ENCODE measurements at places on chromosomes 5 and 9.

- DNase-seq = no peak
These were observed 55.5 kb downstream of the ZFAND5 start for GRCh38 chr9:72309364-72310133.

- no peak for DNase-seq
These were observed 67.6 kb downstream of the FYB1 start for GRCh38 chr5:39151745-39152144.

GRCh38 chr5:55702598-55703345 lies 9.4 kb downstream of the SLC38A9 start:
- no peak for DNase-seq

- no peak for DNase-seq
These were observed 32.3 kb upstream of the NEURL1B start for GRCh38 chr5:172608773-172609172.

DNA sequence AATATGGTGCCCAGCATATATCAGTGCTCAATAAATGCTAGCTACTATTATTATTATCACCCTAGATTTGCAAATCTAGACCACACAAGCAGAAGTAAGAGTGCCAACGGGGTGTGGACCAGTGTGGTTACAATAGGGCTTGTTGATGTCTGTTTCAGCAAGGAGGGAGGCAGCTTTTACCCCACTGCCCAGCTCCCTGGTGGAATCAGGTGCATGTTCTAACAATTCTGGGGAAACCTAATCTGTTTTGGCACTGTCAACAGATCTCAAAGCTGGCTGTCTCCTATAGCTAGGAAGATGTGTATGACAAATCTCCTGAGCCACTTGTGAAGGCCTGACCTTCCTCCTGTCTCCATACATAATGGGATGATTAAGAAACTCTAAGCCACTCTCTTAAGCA lies 5.7 kb downstream of the TGFBI start:
- DNase-seq = no peak

- DNase-seq = no peak
These were observed 438.0 kb upstream of the MPDZ start for GRCh38 chr9:13717322-13718054.

GRCh38 chr9:21974722-21975409 lies 19.3 kb downstream of the CDKN2A start:
- DNase-seq = no peak

DNA sequence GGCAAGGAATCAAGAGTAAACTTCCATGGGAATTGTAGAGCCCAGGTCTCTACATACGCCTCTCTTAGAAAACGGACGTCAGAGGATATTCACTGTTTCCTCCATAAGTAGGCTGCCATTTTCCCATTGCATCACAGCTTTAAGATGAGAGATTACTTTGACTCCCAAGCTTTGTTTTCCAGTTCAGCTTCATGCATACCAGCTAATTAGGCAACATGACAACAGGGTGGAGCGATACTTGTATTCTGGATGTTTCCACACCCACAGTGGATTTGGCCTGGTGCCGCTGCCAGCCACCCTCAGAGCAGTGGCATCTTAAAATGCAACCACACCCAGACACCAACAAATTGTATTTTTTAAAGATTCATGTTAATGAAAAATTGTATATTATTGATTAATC lies 20.9 kb upstream of the SPINK5 start:
- DNase-seq = no peak

DNA sequence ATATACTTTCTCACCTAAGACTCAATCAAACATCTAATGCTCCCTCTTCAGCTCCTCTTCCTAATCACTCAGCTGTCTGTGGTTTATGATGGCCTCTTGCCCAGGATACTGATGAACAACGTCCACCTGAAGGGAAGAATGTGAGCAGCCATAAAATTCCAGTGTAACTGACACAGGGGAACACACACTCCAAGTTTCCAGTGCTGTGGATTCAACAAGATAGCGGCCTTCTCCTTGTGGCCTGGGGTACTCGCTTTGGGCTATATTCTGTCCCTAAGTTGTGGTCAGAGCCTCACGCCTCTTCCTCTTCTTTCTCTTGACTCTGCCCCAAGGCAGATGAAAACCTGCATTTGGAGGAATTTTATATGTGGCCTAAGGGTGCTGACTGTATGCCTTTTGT lies 11.7 kb downstream of the B4GALT1 start:
- no peak for DNase-seq

DNA sequence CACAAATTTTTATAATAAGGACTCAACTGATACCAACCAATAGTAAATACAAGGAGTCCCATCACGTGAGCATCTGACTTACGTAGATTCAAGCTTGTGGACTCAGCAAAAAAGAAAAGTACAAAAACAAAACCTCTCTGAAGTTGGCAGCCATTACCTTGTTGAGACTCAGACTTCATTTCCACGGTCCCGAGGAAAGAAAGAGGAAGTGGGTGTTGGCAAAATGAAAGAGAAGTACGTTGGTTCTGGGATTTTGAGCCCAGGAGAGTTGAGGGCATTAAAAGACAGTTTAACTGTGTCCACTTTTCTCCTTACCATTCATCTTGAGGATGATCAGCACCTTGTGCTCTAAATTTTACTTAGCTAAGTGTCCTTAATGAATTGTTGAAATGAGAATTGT lies 26.7 kb downstream of the NCBP1 start:
- DNase-seq = no peak

All from cortex of kidney (tissue), 1 donor.